ENCODE measurements at places on chromosomes 5 and 9.

DNA sequence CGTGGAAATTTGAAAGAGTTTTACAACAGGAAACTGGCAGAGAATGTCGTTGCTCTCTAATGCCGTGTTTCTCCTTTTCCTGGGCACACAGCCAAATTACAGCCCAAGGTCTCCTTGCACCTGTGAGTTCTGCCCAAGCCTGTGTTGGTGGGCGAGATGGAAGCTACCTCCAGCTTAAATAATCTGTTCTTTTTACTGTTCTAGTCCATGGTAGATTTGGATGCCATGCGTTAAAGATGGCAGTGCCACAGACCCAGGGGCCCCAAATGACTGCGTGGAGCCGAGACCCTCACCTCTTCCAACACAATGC lies 92.6 kb upstream of the IRX4 start:
- no peak for DNase-seq

- no peak for DNase-seq
Observed at GRCh38 chr9:18122171-18122570, 351.8 kb upstream of the ADAMTSL1 start.

DNA sequence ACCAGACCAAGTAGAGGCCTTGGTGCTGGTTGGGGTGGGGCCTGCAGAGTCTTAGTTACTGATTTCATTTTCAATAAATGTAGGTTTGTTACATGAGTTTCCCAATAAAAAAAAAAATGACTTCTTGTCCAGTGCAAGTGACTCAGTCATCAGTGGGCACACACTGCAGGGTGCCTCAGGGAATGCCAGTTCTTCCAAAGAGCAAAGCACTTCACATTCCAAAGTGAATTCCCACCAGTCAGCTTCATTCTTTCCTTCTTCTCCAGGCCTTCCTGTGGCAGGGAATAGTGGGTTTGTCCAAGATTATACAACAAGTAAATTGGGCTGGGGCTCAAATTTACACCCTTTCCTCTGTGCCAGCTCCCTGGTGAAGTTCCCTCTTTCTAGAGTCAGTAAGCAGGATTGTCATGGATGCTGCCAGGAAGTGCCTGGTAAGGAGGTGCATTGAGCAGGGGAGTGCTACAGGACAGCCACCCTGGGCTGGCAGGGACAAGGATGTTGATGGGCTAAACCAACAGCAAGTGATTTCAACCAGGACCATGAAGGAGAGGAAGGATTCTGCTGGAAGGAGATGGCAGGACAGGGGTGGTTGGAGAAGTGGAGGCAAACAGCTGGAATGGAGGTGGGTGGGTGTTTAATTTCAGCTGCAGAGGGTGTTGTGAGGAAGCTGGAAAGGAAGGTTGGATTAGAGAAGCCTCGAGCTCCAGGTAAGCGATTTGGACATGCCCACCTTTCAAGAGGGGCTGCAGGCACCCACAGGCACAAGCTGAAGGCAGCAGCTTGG lies 3.7 kb upstream of the B4GALT7 start:
- no peak for DNase-seq

DNA sequence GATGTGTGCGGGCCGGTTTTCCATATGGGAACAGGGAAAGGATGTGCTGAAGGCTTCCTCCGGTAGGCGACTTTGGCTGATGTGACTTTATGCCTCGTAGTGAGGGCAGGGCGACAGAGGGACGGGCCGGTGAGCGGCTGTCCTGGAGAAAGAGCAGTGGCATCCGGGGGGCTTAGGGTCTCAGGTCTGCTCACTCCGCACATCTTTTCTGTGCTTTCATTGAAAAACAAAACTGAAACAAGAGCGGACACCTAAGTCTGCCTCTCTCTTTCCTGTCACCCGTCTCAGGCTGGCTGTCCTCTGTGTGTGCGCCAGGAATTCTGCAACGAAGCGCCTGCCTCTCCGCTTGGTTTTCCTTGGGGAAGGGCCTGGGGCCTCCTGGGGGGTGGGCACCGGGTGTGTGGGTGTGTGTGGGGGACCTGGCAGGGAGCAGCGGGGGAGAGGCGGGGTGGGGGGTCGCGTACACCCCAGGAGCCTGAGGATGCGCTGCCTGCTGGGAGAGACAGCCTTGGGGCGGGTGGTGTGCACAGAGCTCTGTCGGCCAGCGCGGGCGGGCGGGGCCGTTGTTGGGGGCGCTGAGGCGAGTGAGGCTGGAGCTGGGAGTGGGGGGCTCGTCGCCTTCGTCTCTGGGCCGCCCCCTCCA lies 580 bp upstream of the PRRX2 start:
- no peak for DNase-seq

- DNase-seq: no peak
Observed at GRCh38 chr5:128053291-128053954, 30.1 kb upstream of the SLC12A2 start.

DNA sequence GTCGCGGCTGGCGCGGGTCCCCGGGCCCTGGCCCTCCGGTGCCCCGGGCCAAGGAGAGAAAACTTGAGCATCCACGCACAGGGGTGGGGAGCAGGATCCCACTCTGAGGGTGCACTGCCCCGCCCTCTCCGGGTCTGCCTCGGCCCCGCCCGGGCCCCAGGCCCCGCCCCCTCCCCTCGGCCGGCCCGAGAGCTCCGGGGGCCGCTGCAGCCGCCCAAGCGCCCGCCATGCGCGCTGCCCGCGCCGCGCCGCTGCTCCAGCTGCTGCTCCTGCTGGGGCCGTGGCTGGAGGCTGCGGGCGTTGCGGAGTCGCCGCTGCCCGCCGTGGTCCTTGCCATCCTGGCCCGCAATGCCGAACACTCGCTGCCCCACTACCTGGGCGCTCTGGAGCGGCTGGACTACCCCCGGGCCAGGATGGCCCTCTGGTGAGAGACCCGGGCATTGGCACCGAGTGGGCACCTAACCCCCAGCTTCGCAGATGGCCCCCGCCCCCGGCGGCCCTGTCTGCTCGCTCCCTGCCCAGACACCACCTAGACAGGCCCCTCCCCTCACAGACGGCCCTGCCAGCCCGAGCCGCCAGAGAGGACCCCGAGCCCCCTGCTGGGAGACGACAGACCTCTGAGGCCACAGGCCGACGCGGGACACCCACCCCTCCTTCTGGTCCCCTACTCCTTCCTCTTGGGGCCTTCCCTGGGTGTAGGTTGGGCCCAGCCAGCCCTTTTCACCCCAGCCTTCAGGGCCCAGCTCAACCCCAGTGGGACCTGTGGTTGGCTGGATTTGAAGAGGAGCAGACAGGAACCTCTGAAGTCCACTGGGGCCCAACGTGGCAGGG lies at the start of gene CERCAM:
CERCAM (plus strand) TSS at position 207 of the 831 bp plus-strand sequence; CDS start at position 228, 21 bp downstream.
- DNase-seq: peak; percentile 23

GRCh38 chr9:117414906-117415331 lies at the start of gene ASTN2:
TSS of gene ASTN2 (minus strand) at chr9:117415057. CDS start at chr9:117414938, 119 bp downstream.
- no peak for DNase-seq

- no peak for DNase-seq
Observed at GRCh38 chr9:88303721-88304451, 84.4 kb upstream of the SPIN1 start.

DNA sequence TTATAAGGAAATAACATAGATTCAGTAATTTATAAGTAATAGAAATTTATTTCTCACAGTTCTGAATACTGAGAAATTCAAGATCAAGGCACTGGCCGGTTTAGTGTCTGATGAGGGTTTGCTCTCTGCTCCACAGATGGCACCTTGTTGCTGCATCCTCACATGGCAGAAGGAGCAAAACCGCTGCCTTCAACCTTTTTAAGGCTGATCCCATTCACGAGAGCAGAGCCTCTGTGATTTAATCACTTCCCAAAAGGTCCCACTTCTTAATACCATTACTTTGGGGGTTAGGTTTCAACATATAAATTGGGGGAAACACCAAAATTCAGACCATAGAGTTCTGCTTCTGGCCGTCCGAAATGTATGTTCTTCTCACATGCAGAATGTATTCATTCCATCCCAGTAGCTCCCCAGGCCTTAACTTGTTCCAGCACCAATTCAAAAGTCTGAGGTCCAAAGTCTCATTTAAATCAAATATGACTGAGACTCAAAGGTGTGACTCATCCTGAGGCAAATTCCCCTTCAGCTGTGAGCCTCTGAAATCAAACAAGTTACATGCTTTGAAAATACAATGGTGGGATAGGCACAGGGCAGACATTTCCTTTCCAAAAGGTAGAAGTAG lies 30.6 kb downstream of the BAAT start:
- DNase-seq: no peak

GRCh38 chr9:130193103-130193502 lies 20.9 kb downstream of the NCS1 start:
- no peak for DNase-seq

DNA sequence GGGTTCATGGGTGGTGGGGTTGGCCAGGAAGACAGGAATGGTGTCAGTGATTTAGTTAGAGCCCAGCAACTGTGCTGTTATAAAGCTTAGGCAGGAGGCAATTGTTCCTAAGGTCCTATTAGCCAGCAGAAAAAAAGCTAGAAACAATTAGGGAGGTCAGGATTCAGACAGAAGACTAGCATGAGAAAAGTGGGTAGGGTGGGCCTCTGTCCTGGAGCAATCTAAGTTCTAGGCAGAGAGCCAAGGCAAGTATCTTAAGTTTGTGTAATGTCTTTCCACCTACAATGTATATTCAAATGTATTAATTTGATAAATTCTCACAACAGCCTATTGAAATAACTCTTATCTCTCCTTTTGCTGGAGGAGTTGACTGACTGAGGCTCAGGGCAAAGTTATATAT lies 6.1 kb upstream of the ZFAND5 start:
- no peak for DNase-seq

- no peak for DNase-seq
Observed at GRCh38 chr5:149128023-149128875, 13.0 kb upstream of the ABLIM3 start.

DNA sequence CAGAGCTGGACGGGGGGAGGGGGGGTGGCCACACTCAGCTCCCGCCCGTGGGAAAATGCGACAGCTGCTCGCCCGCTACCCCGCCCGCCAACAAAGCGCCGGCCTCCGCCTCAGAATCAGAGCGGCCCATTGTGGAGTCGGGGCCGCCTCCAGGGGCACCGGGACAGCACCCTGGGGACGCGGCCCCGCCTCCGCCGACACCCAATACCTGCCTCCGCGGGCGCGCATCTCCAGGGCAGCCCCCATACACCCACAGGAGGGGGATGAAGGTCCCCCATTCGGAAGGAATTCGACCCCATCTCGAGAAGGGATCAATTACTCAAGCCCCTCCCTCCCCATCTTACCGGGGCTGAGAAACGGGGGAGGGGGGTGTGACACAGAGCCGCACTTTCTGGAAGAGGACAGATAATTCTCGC lies 1.3 kb downstream of the NOTCH1 start:
- DNase-seq: no peak

DNA sequence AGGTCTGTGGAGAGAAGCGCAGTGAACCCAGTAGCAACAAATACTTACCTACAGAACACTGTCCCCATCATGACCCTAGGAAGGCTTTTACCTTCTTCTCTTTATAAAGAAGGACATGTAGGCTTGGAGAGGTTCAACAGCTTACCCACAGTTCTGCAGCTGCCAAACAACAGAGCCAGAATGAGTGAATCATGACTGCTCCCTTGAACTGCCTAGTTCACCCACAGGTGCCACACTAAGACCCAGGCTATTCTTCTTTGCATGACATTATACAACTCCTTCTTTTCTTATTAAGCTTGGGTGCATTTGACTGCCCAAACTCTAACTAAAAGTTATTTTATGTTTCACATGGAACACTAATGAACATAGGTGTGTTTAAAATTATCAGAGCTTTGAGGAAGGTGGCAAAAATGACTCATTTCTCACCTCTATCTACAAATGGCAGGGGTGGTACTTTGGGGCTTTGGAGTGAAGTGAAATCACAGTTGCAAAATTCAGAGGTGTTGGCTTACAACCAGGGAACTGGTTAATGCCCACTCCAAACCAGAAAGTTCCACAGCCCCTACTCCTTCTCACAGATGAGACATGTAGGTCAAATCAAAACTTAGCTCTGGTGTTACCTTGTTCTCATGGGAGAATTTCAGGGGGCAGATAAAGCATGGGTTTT lies 201.6 kb downstream of the SEMA6A start:
- DNase-seq: no peak

DNA sequence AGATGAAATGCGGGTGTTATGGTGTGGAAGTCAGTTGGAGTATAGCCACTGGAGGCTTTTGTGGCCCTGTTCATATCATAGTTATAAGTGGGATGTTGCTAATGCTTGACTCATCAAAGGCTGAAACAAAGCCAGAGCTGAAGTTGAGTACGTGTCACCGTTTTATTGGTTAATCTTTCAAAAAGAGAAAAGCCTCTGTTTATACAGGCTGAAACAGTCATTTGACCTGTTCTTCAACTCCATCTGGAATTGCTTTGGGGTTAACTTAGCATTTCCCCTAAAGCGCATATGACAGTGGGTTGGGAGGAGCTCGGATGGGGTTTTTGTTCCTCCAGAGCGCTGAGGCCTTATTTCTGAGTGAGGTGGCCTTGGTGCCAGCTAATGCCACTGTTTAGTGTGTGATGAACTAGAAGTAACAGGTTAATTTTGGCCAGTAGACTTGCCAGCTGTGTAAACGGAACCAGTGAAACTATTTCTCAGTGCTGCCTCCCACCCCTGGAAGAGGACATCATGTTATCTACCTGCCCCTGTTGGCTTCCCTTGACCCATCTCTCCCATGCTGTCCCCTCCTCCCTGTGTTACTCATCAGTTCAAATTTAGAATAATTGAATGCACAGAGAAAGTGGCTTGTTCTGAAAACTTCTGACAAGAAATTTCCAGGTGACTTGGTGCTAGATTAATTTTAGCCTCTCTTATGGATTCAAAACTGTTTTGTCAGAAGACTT lies 34.2 kb downstream of the MTAP start:
- no peak for DNase-seq

DNA sequence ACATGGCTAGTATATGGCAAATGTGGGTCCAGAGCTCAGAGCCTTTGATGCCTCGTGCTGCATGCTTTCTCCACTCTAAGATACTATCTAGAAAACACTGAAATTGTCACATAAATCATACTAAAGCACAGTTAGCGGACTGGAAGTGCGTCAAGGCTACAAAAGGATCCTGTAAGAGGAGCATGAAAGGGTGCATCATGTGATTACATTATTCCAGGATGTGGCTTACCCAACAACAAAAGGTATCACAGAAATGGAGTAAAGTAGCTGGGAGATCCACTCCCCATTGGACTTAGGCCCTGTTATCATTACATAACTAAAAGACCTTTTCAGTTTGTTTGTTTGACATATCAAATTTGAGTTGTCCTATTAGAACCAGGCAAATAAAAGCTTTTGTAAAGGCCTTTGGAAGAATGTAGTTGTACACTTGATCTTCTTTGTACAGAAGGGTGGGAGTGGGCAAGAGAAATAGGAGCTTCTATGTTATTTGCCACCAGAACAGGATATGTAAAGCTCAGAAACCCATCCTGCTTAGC lies 6.9 kb downstream of the SLC31A1 start:
- DNase-seq: no peak

- DNase-seq: no peak
Observed at GRCh38 chr9:134413890-134414623, 87.8 kb downstream of the RXRA start.

DNA sequence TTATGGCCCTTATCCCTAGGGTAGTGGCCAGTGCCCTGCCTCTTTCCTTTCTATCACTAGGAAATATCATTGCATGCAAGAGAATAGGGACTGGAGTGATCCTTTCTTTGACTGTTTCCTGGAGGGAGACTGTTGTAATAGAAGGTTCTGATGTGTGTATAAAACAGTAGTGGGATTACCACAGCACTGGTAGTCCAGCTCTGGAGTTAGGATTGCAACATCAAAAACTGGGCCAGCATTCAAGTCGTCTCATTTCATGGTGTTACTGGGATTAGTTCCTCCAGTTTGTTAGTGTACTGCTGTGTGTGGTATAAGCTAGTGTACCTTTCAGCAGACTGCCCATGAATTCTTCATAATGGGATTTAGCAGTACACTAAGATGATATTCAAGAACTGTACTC lies 45.8 kb downstream of the KIAA1958 start:
- DNase-seq: no peak
